ENCODE measurements at places on chromosomes 5 and 9.

DNA sequence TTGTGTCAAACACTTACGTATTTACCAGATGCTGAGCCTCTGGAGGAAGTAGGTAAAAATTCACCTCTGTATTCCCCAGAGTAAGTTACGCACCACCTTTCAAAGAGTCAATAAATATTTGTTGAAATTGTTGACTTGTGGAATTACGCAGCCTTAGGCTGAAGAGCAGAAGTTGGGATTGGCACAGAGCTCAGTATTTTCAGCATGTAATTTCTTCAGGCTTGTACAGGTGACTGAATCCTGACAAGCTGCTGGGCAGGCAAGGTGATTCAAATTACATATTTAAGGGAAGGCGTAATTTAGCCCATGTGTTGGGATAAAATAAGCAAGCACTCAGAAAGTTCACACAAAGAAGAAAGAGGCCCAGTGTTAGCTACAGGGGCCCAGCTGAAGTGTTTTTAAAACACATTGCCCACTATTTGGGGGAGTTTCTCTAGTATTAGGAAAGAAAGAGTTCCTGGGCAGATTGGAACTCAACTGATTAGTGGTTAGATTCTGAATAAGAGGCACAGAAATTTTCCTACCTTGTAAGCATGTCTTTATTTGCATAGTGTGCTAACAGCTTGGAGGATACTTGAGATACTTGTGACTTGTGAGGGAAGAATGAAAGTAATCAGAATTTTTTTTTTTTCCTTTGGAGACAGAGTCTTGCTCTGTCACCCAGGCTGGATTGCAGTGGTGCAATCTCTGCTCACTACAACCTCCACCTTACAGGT, 165.3 kb upstream of the FBXL7 start:
- no peak for DNase-seq

GRCh38 chr5:142396436-142397038, 71.7 kb upstream of the SPRY4 start:
- no peak for DNase-seq

DNA sequence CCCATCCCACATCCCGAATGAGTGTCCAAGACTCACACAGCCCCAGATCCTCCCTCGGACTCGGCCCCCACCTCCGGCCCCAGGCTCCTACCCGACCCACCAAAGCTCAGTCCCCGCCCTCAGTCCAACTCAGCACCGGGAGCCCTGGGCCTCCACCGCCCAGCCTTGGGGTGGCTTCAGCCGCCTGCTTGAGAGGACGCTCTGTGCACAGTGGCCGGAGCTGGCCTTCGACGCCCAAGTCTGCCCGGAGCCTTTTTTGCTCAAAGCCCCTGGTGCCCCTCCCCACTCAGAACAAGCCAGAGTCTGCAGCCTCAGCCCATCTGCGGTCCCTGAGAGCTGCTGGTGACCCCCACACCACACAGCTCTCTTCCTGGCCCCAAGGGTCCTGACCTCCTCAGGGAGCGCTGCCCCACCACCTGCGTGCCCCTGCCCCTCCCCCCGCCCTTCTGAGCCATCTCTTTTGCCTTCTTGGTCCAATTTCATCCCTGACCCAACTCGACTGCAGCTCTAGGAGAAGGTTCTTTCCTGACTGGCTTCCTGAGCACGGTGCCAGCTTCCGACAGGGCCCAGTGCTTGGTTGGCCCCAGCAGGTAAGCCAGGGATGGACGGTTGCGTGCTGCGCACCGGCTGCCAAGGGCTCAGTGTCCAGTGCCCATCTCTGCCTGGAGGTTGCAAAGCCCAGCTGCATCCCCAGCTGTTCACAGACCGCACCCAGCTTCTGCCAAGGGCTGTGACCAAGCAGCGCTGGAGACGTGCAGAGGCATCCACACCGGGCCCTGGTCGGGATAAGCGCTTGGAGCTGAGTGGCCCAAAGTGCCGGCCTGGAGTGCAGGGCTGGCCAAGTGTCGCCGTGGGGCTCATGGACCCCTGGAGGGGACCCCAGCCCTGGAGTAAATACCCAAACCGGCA, 27.7 kb upstream of the NSMF start:
- no peak for DNase-seq

DNA sequence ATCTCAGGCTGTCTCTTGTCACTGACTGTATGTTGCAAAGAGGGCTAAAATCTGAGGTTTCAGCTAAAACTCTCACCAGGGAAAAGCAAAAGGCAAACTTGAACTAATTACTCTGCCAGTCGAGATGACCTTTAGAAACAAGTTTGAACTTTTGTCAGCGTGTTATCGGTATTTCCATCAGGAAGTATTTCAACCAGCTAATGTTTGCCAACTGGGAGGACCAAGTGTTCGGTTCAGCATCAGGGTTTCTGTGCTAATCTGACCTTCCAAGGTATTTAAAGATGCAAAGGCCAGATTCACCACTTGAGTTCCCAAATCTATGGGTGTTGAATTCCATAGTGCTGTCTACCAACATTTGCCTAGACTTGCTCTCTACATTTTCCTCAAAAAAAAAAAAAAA, 230.5 kb downstream of the SLIT3 start:
- no peak for DNase-seq

DNA sequence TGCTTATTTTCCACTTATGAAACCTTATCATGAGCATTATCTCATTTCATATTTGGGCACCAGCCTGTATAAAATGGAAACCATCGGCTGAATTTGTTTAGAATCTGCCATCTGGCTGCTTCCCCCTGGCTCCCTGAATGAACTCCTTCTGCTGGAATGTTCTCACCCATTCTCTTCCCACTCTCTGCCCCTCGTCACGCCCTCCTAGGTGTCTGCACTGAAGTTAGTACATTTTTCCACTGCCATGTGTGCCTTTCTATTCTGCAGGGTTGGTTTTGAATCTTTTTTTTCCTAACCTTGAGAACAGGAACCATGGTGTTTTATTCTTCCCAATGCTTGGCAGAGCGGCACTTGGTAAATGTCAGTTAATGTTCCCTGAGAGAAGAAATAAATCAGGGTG, 359.7 kb downstream of the MLLT3 start:
- no peak for DNase-seq

Measured in stimulated activated CD4-positive, alpha-beta T cell treated with anti-CD3 and anti-CD28 coated beads, Interleukin-15, amount 100 ng/mL, for 1 hour (primary cell).